ENCODE measurements at places on chromosomes 7 and 10.

- no peak for DNase-seq
These were observed 20.8 kb upstream of the PAX2 start for GRCh38 chr10:100724531-100725027.

GRCh38 chr7:28205506-28205905 is 24.9 kb upstream of the JAZF1 start:
- DNase-seq, result no peak

DNA sequence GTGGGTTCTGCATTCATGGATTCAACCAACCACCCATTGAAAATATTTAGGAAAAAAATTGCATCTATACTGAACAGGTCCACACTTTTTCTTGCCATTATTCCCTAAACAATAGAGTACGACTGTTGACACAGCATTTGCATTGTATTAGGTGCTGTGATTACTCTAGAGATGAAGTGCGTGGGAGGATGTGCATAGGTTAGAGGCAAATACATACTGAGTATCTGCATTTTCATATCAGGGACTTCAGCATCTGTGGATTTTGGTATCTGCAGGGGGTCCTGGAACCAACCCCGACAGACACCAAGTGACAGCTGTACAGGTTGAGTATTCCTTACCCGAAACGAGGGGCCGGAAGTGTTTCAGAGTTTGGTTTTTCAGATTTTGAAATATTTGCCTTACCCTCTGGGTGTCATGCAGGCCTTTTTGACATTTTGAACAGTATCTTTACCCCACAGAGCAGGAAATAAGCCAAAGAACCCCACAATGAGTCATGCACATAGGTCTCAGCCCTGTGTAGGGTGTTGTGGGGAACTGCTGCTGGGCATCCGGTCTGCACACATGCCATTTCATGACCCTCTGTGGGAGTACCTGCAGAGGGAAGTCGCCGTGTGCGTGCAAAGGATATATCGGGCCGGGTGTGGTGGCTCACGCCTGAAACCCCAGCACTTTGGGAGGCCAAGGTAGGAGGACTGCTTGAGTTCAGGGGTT is 14.5 kb downstream of the NUDT5 start:
- peak; percentile 14 for DNase-seq

- no peak for DNase-seq
These were observed 990.3 kb upstream of the ZNF722 start for GRCh38 chr7:63008366-63008765.

- no peak for DNase-seq
These were observed 11.5 kb upstream of the AASS start for GRCh38 chr7:122155566-122155965.

DNA sequence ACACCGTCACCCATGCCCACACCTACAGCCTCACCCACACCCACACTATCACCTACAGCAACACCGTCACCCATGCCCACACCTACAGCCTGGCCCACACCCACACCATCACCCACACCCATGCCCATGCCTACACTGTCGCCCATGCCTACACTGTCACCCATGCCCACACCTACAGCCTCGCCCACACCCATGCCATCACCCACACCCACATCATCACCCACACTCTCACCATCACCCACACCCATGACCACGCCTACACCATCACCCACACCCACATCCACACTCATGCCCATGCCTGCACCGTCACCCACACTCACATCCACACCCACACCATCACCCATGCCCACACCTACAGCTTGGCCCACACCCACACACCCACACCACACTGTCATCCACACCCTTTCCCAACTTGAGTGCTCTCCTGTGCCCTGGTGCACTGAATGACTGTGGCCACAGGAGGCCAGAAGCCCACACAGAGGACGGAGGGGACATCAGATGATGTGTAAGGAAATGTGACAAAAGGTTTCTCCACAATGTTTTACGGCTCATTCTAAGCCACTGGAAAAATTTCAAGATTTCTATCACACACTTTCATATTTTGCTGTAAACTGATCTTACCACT is 153.3 kb downstream of the WDR37 start:
- DNase-seq, result no peak

- no peak for DNase-seq
These were observed 39.4 kb downstream of the SEMA3A start for GRCh38 chr7:84154991-84155781.

GRCh38 chr7:43278088-43278644 is 165.7 kb downstream of the HECW1 start:
- DNase-seq, result no peak

DNA sequence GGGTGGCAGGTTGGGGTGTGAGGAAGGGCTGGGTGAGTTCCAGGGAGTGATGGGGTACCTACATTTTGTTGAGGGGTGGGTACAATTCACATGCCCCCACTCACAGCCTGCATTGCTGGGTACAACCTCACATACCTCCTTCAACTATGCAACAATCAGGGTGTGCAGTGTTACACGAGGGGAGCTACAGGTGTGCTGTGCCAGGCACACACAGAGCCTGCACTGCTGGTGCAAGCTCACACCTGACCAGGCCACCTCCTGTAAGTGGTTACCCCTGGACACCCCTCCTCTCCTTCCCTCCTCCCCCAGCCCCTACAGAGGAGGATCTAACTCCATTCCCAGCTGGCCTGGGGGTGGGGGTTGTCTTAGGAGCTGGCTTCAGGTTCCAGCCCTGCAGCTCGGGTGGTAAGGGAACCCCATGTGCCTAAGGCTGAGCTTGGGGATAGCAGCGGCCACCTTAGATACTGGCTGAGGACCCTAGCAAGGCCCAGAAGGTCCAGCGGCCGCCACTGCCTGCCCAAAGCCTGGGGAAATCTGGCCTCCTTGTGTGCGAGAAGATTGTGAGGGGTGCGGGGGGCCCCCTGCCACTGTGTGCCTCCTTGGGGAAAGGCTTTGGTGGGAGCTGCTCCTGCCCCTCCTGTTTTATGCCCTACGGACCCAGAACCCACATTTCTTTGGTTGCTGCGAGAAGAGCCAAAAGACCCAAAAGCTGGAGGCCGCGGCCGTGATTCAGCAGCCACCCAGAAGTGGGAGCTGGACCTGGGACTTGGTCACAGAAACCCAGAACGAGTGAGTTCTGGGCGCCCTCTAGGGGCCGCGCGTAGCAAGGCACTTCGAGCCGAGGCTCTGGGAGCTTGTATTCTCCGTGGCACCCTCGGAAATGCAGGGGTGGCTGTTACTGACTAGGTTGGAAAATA is 10.8 kb downstream of the TLX1 start:
- DNase-seq, result peak; percentile 65

DNA sequence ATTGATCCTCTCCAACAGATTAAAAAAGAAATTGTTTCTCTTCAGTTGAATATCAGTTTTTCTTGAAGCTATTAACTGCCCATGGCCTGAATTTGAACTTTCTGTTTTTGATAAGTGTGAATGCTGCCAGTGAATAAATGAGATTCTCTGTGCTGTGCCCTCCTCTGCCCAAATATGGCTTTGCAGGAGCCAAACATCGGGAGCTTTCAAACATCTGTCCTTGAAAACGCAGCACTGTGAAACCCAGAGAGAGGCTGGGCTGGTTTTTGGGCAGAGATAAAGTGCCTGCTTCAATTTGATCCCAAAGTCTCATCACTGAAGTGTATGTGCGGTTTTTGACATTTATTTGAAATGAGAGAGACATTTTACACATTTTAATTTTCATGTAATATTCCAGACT is 268.3 kb upstream of the SHH start:
- no peak for DNase-seq

DNA sequence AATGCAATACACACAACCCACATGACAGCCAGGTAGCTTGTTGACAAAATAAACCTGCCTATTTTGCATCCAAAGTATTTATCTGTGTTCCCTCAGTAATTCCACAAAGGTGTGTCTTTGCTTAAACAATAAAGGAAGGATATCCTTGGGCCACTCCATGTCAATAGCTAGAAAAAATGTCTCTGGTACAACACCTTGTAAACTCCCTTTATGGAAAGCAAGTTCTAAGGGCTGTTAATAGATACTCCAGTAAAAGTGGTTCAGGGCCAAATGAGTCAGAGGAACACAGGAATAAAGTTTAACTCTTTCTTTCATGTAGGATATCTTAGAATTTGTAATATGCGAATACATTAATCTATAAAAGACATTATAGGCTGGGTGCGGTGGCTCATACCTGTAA is 96.9 kb upstream of the LRRTM3 start:
- DNase-seq, result no peak

DNA sequence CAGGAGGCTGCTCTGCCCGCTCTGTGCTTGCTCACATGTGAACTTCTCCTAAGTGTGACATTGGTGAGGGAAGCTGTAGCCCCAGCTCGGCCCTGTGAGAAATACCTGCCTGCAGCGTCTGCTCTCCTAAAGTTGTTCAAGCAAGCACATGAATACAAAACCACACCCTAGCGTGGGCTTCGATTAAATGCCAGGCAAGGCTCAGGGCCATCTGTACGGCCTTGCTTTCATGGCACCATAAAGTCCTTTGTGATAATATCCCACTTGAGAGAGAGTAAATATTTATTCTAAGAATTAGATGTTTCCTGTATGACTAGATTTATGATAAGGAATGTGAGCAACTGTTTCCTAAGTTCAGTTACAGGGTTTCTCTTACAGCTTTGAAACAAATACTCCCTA is 262.8 kb upstream of the KLF14 start:
- no peak for DNase-seq

- DNase-seq, result no peak
These were observed 115.9 kb upstream of the ADAM12 start for GRCh38 chr10:126504063-126504760.

DNA sequence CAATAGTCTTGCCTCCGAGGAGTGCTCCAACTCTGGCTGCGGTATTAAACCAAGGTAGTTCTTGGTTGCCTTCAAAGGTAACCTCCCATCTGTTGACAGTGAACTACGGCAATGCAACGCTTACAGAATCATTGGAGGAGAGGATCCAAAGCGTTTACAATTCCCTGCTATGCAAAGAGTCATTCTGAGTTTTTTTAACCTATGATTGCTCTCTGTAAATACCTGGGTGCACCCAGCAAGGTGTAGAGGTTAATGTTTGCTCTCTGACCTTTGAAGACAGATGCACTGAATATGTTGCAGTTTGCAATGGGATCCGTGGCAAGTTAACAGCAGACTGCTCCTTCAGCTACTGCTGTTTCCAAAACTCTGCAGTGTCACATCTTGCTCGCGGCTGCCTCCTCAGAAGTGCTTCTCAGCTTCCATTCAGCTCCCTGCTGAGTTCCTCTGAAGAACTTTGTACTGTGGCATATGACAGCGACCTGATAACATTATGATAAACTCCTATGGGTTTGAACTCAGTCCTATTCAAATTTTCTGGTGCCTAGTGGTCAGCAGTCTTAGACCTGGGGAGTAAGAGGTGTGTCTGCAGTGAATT is 29.0 kb downstream of the KIAA1217 start:
- no peak for DNase-seq

GRCh38 chr7:143406002-143406357 is 2.7 kb downstream of the EPHA1 start:
- DNase-seq, result no peak

GRCh38 chr10:53111529-53111928 is 338.9 kb upstream of the MBL2 start:
- DNase-seq, result no peak

DNA sequence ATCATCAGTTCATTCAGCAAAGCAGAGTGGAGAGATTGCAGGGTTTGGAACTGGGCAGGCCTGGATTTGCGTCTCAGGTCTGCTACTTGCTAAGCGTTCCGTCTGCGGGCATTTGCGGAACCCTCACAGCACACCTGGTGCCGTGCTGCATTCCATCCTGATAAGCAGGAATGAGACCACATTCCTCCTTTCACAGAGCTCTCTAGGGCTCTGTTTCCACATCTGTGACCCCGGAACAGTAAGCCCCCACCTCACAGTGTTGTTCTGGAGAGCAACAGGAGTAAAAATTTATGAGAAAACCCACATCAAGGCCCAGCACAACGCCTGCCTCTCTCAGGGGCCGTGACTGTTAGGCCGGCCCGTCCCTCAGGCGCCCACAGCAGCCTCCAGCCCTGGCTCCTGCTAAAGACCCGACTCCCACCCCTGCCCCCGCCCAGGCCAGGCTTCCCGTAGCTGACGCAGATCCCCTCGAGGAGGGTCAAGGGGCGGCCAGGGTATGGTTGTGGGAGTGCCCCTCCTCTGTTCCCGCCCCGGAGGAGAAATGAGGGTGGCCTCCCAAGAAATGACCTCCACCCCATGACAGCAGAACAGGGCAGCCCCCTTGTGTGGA is 128.9 kb downstream of the RGS10 start:
- DNase-seq, result no peak

DNA sequence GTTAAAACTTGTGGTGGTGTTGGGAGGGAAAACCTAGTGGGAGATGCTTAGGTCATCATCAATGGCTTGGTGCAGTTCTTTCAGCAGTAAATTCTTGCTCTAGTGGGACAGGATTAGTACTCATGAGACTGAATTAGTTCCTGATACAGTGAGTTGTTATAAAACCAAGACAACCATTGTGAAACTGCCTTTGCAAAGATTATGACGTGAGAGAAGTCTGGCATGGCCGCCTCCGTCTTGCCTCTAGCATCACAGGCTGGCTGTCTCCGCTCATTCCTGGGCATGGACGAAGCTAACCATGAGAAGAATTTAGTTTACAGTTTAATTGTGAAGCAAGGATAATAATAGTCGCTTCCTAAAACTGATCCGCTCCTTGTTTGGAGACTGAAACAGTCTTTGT is 186.4 kb downstream of the KIF20B start:
- no peak for DNase-seq

DNA sequence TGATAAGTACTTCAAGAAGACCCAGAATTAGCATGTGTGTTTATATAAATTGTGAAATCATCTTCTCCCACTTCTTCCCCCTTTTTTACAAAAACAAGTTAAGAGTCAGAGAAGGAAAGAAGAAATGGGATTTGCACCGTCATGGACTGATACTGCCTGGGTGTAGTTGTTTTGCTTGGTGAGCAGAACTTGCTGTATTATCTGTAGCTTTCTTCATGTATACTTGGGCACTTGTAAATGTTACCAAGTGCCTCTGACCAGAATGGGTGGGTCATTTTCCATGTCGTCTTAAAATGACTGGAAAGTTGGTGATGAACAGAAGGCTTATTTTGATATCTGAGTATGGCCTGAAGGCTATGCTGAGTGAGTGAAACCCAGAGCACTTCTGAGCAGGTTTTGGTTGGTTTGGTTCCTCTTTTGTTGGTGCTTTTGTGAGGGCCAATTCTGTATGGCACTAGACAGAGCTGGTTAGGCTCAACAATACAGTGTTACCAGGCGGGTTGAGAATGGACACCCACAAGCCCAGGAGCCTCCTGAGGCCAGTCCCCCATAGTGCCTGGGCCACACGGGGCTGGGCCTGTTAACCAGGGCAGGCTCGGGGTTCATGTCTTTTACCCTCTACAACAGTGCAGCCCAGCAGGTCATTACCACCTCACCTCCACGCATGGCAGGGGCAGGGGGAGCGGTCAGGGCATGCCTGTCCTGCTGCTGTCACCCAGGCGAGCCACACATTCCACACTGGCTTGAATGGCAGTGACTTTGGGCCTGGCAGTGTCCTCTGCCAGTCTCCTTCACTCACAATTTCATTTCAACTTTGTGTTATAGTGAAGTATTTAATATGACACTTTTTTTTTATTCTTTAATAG is 115.1 kb downstream of the CCNY start:
- no peak for DNase-seq

GRCh38 chr7:57398548-57398947 is 51.4 kb upstream of the ZNF716 start:
- no peak for DNase-seq
